Stimulated activated CD4-positive, alpha-beta T cell treated with anti-CD3 and anti-CD28 coated beads, Interleukin-1b, Interleukin-23, amount 100 ng/mL, for 4 hours (primary cell): ENCODE measurements at places on chromosomes 12 and 14.

- DNase-seq: no peak
Observed at GRCh38 chr12:69008520-69008919, 75.5 kb upstream of the CPM start.

DNA sequence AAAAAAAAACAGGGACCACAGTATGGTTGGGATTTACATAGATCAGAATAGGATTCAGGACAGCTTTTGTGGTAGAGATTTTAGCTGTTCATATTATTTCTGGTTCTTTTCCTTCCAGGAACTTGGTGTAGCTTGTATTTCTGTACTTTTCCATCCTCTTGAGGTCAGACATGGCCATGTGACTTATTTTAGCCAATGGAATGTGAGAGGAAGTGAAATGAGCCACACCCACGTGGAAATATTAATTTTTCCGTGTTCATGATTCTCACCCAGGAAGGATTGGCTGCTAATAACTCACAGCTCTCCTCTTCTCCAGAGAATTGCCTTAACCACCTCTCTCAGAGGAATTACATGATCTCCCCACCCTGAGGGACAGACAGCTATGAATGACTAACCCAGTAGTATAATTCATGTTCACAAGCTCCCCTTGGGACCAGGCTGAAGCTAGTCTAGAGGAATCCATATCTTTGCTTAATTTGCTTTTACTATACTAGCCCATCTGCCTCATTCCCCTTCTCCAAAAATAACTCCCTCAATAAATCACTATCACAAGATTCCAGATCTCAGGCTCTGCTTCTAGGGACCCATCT lies 340.4 kb downstream of the NUAK1 start:
- no peak for DNase-seq

DNA sequence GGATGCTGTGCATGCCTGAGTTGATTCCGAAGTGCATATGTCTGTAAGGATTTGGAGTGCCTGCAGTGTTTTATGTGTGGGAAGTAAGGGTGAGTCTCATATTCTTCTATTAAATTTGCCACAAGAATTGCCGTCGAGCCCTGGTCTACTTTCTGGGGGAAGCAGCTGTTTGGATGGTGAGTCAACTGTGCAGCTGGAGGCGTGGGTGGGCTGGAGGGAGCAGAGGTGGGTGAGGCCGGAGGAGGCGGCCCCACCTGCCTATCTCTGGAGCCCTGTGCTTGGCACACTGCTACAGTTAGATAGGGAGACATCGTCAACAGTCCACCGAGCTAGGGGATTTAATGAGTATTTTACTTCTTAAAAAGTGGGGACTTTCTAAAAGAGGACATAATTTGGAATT lies 9.7 kb downstream of the GLRX5 start:
- DNase-seq: no peak

DNA sequence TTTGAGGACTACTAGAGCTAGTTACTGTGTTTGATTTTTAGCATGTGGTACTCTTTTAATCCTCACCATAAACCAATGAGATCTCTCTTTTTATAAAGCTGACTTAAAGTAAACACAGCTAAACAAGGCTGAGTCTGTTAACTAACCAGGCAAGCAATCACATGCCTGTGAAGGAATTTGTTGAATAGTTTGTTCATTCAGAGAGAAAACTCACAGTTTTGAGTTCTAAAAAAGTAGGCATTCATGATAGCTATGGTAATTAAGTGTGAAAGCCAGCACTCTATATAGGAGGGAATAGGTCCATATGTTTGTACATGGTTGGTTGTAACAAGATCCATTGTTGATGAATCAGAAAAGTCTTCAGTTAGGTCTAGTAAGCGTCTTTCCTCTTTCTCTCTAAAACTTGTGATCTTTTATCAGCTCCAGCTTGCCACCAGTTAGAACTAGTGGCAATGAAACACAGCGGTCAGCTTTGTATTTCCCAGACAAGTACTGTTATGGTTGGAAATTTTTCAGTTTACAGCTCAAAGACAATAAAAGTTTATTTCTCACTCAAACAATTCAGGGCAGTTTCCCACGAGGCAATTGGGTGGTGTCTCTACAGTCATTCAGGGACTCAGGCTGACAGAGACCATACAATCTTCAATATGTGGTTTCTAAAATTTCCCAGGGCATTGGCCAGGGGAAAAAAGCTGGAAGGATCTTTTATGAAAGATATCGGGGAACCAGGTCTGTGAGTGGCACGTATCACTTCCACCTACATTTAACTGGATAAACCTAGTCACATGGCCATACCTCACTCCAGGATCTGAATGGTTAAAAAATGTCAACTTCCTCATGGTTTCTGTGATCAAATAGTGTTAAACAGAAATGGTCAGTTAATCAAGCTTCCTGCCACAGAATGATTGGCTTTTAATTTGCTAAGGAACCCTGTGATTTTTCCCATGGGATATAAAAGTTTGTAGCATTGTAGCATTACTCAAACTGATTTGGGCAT lies 203.1 kb downstream of the KIF21A start:
- DNase-seq: no peak

GRCh38 chr12:88562846-88563582 lies 17.3 kb downstream of the KITLG start:
- no peak for DNase-seq

GRCh38 chr14:104389326-104390220 lies 190.0 kb upstream of the C14orf180 start:
- no peak for DNase-seq

DNA sequence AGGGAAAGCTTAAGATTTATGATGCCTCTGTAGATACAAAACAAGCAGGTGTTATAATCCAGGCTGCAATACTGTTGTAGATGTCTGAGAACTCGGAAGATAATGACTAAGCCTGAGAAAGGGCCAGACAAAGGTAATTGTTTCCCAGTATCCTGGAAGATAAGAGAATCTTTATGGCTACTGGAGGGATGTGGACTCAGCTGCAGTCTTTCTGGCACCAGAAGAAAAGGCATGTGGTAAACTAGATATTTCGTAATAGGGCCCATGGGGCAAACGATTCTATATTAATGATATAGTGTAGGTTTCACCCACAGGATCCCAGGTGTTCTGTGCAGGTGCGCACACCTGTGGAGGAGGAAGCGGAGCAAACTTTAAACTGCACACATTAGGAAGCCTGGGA lies 9.2 kb upstream of the APOLD1 start:
- no peak for DNase-seq

DNA sequence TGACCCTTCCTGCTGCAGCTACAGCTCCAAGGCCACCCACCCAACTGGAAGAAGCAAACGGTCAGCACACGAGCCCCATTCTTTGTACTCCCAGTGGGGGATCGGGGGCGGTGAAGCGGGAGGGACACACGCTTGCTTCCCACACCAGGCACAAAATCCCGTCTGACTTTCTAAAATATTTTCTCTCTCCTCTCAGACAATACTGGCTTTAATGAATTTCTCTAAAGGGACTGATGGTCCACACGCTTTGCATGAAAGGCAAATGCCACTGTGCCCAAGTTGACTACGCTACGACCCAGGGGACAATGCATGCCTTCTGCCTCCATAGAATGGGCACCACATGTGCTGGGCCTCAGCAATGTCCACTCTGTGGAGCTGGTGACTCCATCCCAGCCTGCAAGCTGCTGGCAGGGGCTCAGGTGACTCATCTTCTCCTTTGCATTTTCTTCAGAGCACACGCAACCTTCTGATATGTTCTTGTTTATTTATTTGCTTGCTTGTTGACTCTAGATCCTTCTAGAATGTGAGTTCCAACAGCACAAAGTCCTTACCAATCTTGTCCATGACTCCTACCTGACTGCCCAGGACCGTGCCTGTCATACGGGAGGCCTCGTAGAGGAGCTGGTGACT lies 15.6 kb downstream of the SYNE3 start:
- DNase-seq: no peak

- DNase-seq: peak; percentile 75
Observed at GRCh38 chr12:53231921-53232645, at the start of gene RARG. RARG (minus strand) TSS chr12:53232209; CDS start chr12:53227545, 4,664 bp downstream.

GRCh38 chr14:103657471-103657870 lies 28.5 kb downstream of the KLC1 start:
- DNase-seq: no peak

GRCh38 chr14:95360828-95361227 lies 41.1 kb upstream of the CLMN start:
- no peak for DNase-seq

- DNase-seq: no peak
Observed at GRCh38 chr14:66859063-66859671, 330.1 kb upstream of the GARIN2 start.
